SJSA1 (cell line): ENCODE measurements at places on chromosomes 16 and 17. TPM values are rescaled to one million over a fixed set of nuclear protein-coding genes. Genes with fewer than 3 reads are reported as not detected.

Gene CACNG3
- total RNA-seq = not detected in 2 replicates

Gene RTN4RL1
- total RNA-seq = not detected in 2 replicates

Gene ZNF598
- total RNA-seq = 13.5 and 20.4 TPM in 2 replicates

Gene LAT
- 2.0 TPM in 1 of 2 replicates, not detected in the other for total RNA-seq

Gene PPL
- total RNA-seq = 0.11 TPM in 1 of 2 replicates, not detected in the other

Gene KRT39
- total RNA-seq = not detected in 2 replicates

Gene MBTD1
- 7.4 and 11.3 TPM in 2 replicates for total RNA-seq

- no peak for DNase-seq
Observed at GRCh38 chr17:29238133-29238850, 8.4 kb upstream of the CRYBA1 start.

DNA sequence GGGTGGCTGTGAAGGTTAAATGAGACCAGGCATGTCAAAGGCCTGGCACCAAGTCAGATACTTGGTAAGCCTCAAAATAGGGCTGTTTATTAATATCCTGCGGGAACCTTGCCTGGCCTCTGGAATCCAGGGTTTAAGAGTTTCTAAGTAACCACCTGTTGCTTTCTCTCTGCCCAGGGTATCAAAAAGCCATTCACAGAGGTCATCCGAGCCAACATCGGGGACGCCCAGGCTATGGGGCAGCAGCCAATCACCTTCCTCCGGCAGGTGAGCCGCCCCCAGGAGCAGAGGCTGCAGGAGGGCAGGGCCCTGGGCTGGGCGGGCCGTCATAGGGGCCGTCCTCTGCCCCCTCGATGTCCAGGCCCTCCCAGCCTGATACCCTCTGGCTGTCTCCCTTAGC is 13.3 kb downstream of the GPT2 start:
- no peak for DNase-seq

GRCh38 chr16:2437032-2437790 is 8.0 kb downstream of the CCNF start:
- DNase-seq = no peak

- DNase-seq = no peak
Observed at GRCh38 chr17:35167046-35167445, 19.4 kb downstream of the UNC45B start.

- DNase-seq = no peak
Observed at GRCh38 chr16:3998793-3999478, 117.3 kb downstream of the ADCY9 start.

DNA sequence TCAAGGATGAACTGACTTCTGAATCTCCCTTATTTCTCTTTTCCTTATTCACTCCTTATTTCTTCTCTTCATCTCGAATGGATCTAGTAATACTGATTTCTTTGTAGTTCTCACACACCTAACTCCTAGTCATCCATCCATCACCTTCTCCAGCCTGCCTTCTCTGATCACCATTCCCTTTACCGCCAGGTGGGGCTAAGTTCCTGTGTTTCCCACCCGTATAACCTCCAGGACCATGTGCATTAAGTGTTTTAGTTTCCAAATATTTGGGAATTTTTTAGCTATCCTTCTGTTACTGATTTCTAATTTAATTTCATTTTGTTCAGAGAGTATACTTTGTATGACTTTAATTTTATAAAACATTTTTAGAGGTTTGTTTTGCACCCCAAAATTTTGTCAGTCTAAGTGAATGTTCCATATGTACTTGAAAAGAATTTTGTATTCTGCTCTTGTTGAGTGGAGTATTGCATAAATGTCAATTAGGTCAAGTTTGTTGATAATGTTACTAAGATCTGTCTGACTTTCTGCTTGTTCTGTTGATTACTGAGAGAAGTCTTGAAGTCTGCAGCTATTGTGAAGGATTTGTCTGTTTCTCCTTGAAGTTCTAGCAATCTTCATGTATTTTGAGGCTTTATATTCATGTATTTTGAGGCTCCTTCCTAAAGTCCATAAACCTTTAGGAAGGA is 8.8 kb downstream of the BPTF start:
- peak; percentile 29 for DNase-seq

GRCh38 chr17:75920045-75920560 is 15.4 kb upstream of the MRPL38 start:
- DNase-seq = no peak

DNA sequence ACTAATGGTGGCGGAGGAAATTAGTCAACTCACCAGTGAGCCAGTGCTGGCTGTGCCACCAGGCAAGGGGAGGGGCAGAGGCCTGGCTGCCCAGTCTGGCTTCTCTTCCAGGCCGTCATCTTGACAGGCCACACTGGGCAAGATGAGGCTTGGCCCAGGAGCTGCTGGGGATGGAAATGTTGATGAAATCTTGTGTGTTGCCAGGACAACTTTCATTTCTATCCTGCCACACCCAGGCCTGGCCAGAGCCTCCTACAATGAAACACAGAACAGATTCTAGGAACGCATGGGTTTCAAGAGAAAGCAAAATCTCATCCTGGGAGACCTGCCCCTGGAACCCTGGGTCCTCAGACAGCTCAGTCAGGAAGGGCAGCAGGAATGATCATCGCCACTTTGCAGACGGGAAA is 9.3 kb downstream of the HEXIM2 start:
- peak; percentile 44 for DNase-seq

GRCh38 chr17:80959330-80960036 is 32.2 kb upstream of the CHMP6 start:
- no peak for DNase-seq

- DNase-seq = no peak
Observed at GRCh38 chr17:40415390-40415789, 2.3 kb downstream of the TOP2A start.

- DNase-seq = no peak
Observed at GRCh38 chr16:59909262-59909661, 1175.1 kb upstream of the GOT2 start.

DNA sequence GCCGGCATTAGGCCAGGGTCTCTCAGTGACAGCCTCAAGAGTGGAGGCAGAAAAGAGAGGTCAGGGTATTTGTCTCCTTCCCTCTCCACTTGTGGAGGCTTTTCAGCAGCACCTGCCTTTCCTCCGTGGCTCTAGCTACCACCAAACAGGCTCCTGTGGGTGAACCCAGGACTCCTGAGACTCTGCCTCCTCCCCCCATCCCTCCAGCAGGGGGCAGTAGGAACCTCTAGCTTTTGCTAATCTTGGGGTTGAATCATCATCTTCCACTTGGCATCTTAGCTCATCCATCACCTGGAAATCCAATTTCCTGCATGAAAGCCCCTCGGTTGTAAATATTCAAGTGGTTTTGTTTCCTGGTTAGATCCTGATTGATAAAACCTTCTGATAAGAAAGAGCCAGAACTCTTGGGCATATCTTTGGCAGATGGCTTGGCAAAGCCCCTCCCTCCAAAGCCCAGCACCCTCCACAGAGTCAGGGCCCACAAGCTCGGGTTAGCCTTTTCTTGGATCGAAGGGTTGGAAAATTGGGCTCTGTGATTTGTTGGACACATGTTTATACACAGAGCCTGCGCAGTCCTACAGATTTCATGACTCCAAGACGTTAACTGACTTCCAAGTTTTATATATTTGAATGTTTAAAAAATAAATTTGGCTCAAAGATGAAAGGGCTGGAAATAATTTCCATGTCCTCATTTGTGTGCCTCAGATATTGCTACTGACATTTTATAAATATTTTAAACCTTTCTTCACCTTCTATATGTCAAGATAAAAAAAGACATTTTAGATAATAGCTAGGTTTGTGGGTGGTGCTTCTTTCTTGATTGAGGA is 322.1 kb downstream of the MAP2K4 start:
- DNase-seq = no peak

- no peak for DNase-seq
Observed at GRCh38 chr16:72811876-72812275, 236.1 kb downstream of the ZFHX3 start.

DNA sequence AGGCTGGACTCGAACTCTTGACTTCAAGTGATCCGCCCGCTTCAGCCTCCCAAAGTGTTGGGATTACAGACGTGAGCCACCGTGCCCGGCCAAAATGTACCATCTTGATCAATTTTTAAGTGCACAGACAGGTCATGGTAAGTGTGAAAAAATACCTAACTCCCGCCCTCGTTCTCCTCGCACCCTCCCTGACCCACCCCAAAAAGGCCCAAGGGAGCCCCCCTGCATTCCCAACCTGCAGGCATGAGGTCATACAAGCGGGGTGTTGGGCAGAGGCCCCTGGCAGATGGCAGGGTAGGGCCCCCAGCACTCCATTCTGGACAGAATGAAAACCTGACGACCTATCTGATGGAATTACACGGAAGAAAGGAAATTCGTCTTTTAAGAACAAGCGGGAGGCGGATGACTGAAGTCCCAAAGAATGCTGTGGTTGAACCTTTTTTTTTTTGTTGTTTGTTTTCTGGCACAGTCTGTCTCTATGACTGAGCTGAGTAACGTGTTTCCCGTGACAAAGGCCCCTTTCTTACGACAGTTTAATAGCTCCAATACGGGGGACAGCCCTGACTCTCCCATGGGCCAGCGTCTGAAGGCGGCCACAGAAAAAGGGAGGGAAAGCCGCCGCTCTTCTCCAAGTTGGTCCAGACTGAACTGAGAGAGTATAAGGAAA is 376.4 kb downstream of the SLC39A11 start:
- peak; percentile 86 for DNase-seq

DNA sequence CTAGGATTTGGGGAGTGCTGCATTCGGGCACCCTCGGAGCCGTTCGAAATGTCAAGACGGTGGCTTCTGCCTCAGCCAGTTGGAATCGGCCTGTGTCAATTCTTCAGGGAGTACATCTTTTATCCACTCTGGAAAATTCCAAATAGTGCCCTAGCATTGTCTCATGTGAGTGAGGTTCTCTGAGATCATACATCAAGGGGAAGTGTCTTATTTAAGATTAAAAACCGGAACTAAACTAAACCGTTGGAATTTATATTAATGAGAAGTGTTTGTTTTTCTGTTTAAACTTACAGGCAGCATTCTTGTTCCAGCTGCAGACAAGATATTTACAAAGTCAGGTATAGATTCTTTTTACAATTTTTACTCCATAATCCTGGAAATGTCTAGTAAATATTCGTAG is 56.8 kb downstream of the SLC47A1 start:
- no peak for DNase-seq

GRCh38 chr17:65855245-65855644 is 293.8 kb upstream of the AXIN2 start:
- no peak for DNase-seq

DNA sequence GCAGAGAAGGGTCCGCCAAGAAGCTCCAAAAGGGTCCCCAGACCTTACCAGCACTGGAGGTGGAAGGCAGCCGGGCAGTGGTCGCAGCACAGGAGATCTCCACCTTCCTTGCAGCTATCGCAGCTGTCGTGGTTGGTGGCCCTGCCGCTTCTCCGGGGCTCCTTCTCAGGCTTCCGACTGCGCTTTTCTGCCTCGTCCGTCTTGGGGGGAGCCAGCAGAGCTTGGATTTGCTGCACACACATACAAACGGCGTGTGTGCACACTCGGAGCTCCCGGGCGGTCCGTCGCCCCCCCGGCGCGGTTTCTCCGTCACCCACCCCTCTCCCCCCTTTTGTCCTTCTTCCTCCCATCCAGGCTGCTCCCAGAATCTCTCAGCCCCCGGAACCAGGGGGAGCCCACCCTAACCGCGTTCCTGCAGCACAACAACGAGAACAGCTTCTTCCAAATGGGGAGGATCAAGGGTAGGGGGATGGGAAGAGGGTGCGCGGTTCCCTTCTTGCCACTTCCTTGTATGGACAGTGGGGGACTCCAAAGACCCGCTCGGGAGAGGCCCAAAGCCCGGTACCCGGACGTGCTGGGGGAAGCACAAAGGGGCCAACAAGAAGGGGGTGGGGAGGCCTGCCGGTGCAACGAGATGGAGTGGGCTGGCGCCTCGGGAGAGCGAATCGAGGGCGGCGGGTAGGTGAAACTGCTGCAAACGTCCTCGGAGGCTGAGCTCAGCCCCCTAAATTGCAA is 1.1 kb downstream of the PHF12 start:
- peak; percentile 76 for DNase-seq

DNA sequence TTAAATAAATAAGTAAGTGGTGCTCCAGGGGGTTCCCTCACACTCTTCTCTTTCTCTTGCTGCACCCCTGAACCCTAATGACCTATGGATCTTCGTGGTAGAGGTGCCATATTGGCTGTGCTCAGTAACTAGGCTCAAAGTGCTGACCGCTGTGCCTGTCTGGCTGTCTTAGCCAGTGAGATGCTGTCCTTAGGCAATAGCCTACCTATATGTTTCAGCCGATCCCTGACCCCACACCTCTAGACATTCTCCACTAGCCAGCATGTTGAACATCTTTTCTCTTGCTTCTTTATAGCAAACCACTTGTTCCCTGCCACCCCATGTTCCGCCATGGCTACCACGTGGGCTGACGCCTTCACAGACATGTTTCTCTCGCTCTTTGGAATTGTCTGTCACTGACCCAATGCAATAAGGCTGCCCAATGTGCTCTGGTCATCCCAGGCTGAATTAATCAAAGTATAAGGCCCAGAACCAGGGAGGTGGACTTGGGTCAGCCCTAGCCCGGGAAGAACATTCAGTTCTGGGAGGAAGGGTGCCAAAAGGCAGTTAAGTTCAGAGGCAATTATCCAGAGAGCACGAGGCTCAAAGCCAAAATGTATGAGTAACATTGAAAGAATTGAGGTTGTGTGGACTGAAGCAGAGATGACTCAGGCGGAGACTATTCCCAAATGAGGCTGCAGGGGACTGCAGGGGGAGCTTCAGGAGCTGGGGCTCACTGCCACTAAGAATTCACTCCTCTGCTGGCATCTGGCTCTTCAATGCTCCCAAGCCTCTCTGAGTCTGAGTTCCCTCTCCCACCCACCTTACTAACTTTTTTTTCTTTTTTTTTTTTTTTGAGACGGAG is 28.7 kb upstream of the TNRC6A start:
- DNase-seq = peak; percentile 97

- DNase-seq = no peak
Observed at GRCh38 chr16:69179328-69180010, 7.5 kb upstream of the SNTB2 start.

DNA sequence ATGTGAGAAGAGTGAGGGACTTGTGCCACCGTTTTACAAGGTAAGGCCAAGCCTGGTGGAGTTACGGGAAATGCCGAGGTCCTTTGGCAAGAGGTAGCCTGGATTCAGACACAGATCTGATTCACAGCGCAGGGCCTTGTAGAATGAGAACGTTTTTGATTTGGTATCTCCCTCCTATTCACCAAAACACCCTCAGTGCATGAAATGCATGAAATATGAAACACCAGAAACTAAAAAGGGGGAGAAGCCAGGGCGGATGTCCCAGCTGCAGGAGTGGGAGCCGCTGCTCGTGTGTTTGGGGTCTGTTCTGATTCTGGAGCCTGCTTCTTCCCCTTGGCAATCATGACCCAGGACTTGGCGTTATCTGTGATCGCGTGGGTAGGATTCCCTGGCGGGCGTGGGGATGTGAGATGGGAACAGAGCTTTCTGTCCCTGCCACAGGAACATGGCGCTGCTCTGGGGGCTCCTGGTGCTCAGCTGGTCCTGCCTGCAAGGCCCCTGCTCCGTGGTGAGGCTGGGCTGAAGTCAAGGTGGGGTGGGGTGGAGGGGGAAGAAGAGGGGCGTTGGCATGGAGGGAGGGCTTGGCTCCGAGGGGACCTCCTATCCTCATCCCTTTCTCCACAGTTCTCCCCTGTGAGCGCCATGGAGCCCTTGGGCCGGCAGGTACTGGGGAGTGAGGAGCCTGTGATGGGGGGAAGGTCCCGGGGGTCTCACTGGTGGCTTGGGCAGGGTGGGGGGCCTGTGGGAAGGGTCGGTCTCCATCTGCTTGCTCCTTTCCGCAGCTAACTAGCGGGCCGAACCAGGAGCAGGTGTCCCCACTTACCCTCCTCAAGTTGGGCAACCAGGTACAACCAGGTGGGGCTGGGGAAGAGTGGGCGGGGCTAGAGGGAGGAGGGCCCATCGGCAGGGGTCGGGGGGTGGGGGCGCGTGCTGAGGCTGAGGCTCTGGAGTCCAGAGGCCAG is 2.2 kb downstream of the SERPINF2 start:
- no peak for DNase-seq

GRCh38 chr16:51407199-51407598 is 256.1 kb upstream of the SALL1 start:
- no peak for DNase-seq
